ENCODE measurements at places on chromosomes 7 and 10. TPM values are rescaled to one million over a fixed set of nuclear protein-coding genes. Genes with fewer than 3 reads are reported as not detected.

GRCh38 chr10:88110822-88111221 is 247.4 kb downstream of the PTEN start:
- H3K27me3 ChIP-seq, result no peaks in the 10 kb centered on the region
- peak overlapping the region; percentile 80 for H3K27ac ChIP-seq
- H3K36me3 ChIP-seq, result no peaks in the 10 kb centered on the region
- H3K4me3 ChIP-seq, result peak overlapping the region; percentile 58
- no peak for DNase-seq

- H3K27ac ChIP-seq, result no peak overlapping the region
- peaks cover 48% of the 10 kb centered on the region for H3K36me3 ChIP-seq
- H3K4me1 ChIP-seq, result peaks cover 38% of the 10 kb centered on the region
- no peak overlapping the region for H3K4me3 ChIP-seq
- no peak for DNase-seq
These were observed 53.6 kb upstream of the WNT16 start for GRCh38 chr7:121275204-121275603.

- H3K4me3 ChIP-seq, result peak overlapping the region; percentile 43
- H3K27me3 ChIP-seq, result no peaks in the 10 kb centered on the region
- 0 out of 2 replicates have a peak, but pooled peaks cover 5% of the 10 kb centered on the region for H3K36me3 ChIP-seq
- DNase-seq, result no peak
- H3K27ac ChIP-seq, result peak overlapping the region; percentile 80
These were observed 352.7 kb downstream of the FRMD4A start for GRCh38 chr10:13977861-13978532.

- no peaks in the 10 kb centered on the region for H3K4me1 ChIP-seq
- H3K27ac ChIP-seq, result no peak overlapping the region
- DNase-seq, result no peak
- no peaks in the 10 kb centered on the region for H3K36me3 ChIP-seq
These were observed 806.6 kb upstream of the GHITM start for GRCh38 chr10:83332690-83333089.

GRCh38 chr7:102122026-102122425 is 164.6 kb upstream of the SH2B2 start:
- peak overlapping the region; percentile 63 for H3K4me3 ChIP-seq
- peak; percentile 45 for DNase-seq
- peak overlapping the region; percentile 88 for H3K27ac ChIP-seq
- H3K4me1 ChIP-seq, result peaks cover 47% of the 10 kb centered on the region
- peaks cover 1% of the 10 kb centered on the region for H3K27me3 ChIP-seq
- no peaks in the 10 kb centered on the region for H3K36me3 ChIP-seq

GRCh38 chr10:21406595-21407193 is 118.8 kb downstream of the SKIDA1 start:
- peak; percentile 24 for DNase-seq
- peak overlapping the region; percentile 68 for H3K27ac ChIP-seq
- H3K27me3 ChIP-seq, result peaks cover 6% of the 10 kb centered on the region
- peak overlapping the region; percentile 12 for H3K4me3 ChIP-seq
- 0 out of 2 replicates have a peak, but pooled peaks cover 1% of the 10 kb centered on the region for H3K36me3 ChIP-seq
- peaks cover 49% of the 10 kb centered on the region for H3K4me1 ChIP-seq

- no peaks in the 10 kb centered on the region for H3K27me3 ChIP-seq
- no peaks in the 10 kb centered on the region for H3K36me3 ChIP-seq
- no peak overlapping the region for H3K27ac ChIP-seq
- no peaks in the 10 kb centered on the region for H3K4me1 ChIP-seq
- H3K4me3 ChIP-seq, result no peak overlapping the region
These were observed 613.9 kb upstream of the CELF2 start for GRCh38 chr10:10403762-10404161.

DNA sequence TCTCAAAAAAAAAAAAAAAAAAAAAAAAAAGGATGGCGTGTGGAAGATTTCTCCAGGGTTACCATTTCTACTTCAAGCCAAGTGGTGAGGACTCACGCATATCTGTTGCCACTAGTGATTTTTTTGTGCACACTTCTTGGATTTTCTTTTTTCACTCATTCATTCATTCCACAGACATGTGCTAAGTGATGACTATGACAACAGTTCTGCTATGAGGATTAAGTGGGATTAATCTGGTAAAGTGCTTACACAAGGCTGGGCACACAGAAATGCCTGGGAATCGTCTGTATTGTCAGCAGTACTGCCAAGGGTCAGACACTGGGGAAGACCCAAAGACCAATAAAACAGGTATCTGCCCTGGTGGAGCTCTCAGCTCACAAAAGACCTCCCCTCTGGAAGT is 6.3 kb upstream of the OPN1SW start:
- no peak overlapping the region for H3K4me3 ChIP-seq
- no peak overlapping the region for H3K27ac ChIP-seq
- H3K27me3 ChIP-seq, result peaks cover 12% of the 10 kb centered on the region
- DNase-seq, result no peak
- peaks cover 27% of the 10 kb centered on the region for H3K4me1 ChIP-seq

The SORCS3 gene
- not detected for total RNA-seq

Measured in HFFc6 (cell line).